ENCODE measurements at places on chromosomes 4 and X. TPM values are rescaled to one million over a fixed set of nuclear protein-coding genes. Genes with fewer than 3 reads are reported as not detected.
A peak's percentile ranks its signal among the peaks of the same experiment; 100 is the strongest.

DNA sequence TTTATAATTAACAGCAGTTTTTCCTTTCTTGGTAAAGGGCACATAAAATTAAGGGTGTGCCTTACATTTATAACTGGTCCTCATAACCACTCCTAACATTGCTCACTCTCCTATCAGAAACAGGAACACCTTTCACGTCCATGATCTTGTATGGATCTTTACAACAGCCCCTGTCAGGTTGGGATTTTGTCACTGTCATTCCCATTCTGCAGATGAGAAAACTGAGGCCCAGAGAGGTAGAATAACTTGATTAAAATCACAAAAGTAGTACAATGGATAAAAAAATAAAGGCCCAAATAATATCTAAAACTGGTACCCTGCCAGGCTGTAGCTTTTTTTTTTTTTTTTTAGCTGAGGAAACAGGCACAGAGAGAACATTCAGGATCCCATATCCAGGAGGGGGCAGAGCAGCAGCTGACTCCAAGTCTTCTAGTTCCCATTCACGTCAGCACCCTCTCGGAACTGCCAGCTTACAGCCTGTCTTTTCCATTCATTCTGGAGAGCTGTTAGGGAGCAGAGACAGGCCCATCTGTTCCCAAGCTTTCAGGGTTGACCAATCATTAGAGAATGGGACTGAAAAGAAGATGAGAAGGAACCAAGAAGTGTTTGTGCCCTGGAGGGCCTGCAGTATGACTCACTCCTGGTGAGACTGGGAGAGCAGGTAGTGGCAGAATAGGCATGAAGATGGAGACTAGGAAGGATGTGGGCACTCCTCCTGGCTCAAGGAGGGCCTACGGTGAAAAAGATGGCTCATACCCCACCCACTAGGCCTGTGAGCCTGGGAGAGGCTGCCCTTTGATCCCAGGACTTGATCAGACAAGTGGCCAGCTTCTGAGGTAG, 7.3 kb downstream of the SUV39H1 start:
- no peak overlapping the region for H3K4me3 ChIP-seq
- H3K36me3 ChIP-seq: peaks cover 47% of the 10 kb centered on the region
- DNase-seq: no peak
- peaks cover 10% of the 10 kb centered on the region for H3K4me1 ChIP-seq
- H3K27me3 ChIP-seq: no peaks in the 10 kb centered on the region

DNA sequence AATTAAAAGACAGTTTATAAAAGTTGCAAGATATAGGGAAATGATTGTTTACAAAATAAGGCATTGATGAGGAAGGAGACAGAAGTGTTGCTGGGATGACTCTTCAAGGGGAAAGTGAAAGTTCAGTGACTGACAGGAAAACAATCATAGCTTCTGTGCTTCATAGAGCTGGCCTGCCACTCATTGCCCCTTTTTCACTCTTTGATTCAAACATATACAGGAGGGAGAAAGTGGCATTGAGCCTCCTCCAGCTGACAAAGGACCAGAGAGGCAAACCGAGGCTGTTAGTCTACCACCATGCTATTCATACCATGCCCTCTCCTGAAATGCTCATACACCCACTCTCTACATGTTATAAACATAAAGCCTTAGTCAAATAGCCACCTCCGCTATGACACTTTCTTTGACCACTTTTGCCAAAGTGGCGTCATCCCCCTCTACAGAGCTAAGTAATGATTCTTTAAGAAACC, 79.2 kb upstream of the ATOH1 start:
- DNase-seq: no peak
- no peaks in the 10 kb centered on the region for H3K27me3 ChIP-seq
- H3K27ac ChIP-seq: no peak overlapping the region
- no peak overlapping the region for H3K4me3 ChIP-seq
- H3K4me1 ChIP-seq: no peaks in the 10 kb centered on the region

- peak; percentile 14 for DNase-seq
- H3K27me3 ChIP-seq: peaks cover 7% of the 10 kb centered on the region
- H3K27ac ChIP-seq: no peak overlapping the region
- no peak overlapping the region for H3K4me3 ChIP-seq
Observed at GRCh38 chr4:7415927-7416686, 18.6 kb downstream of the PSAPL1 start.

- DNase-seq: no peak
- H3K4me1 ChIP-seq: peaks cover 70% of the 10 kb centered on the region
- no peaks in the 10 kb centered on the region for H3K27me3 ChIP-seq
- no peaks in the 10 kb centered on the region for H3K36me3 ChIP-seq
- peak overlapping the region; percentile 53 for H3K27ac ChIP-seq
Observed at GRCh38 chrX:154800478-154801210, 4.6 kb downstream of the MPP1 start.

- H3K27ac ChIP-seq: no peak overlapping the region
- no peaks in the 10 kb centered on the region for H3K27me3 ChIP-seq
- H3K36me3 ChIP-seq: peaks cover 86% of the 10 kb centered on the region
Observed at GRCh38 chr4:3221996-3222395, 27.0 kb upstream of the MSANTD1 start.

GRCh38 chrX:40096395-40097091, 1.2 kb downstream of the BCOR start:
- peaks cover 13% of the 10 kb centered on the region for H3K4me1 ChIP-seq
- peak overlapping the region; percentile 93 for H3K4me3 ChIP-seq
- no peaks in the 10 kb centered on the region for H3K27me3 ChIP-seq
- DNase-seq: peak; percentile 66
- H3K36me3 ChIP-seq: no peaks in the 10 kb centered on the region
- H3K27ac ChIP-seq: peak overlapping the region; percentile 86

DNA sequence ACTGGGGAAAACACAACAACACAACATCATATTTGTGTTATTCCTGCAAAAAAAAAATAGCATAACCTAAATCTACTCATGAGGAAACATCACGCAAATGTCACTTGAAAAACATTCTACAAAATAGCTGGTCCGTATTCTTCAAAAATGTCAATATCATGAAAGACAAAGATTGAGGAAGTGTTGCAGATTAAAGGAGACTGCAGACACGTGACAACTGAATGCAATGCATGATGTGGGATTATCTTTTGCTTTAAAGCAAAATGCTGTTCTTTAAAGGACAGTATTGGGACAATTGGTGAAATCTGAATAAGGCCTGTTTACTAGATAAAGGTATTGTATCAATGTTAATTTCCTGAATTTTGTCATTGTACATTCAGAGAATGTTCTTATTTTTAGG, 157.7 kb downstream of the SMIM20 start:
- no peaks in the 10 kb centered on the region for H3K4me1 ChIP-seq
- no peak for DNase-seq
- no peak overlapping the region for H3K27ac ChIP-seq
- H3K36me3 ChIP-seq: no peaks in the 10 kb centered on the region
- no peak overlapping the region for H3K4me3 ChIP-seq

GRCh38 chr4:165677081-165677480, 196.0 kb upstream of the TLL1 start:
- H3K4me1 ChIP-seq: no peaks in the 10 kb centered on the region
- no peaks in the 10 kb centered on the region for H3K27me3 ChIP-seq
- no peak for DNase-seq
- no peaks in the 10 kb centered on the region for H3K36me3 ChIP-seq

DNA sequence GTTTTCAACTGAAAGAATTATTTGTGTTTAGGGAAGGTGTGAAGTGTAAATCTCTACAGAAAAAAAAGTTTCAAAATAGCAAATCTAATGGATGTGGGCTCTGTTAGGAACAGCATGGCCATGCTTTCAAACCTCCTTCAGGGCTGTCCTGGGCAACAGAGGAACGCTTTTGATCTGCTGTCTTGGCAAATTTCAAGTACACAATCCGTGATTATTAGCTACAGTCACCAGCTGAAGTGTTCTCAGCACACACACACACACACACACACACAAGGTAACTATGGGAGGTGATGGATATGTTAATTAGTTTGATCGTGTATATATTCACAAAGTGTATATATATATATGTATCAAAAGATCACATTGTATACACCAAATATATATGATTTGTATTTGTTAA, 40.5 kb upstream of the HELT start:
- DNase-seq: no peak
- no peak overlapping the region for H3K4me3 ChIP-seq
- H3K36me3 ChIP-seq: no peaks in the 10 kb centered on the region
- no peaks in the 10 kb centered on the region for H3K4me1 ChIP-seq
- H3K27ac ChIP-seq: no peak overlapping the region

DNA sequence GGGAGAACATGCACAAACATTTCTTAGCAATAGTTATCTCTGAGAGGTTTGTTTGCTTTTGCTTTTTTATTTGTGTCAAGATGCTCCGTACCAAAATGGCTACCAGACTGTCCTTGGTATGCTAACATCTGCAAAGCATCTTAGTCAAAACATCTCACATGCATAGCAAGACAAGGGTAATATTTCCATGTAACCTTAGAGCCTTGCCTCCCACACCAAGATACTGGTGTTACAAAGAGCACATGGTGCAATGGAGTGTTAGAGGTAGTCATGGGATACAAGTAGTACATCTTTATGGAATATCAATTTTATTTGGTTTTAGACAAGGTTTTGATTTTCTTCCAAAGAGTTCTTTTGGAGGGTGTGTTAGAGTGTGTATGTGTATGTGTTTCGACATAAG, 109.7 kb downstream of the NR3C2 start:
- H3K4me3 ChIP-seq: no peak overlapping the region
- DNase-seq: no peak
- no peak overlapping the region for H3K27ac ChIP-seq
- peaks cover 24% of the 10 kb centered on the region for H3K4me1 ChIP-seq
- no peaks in the 10 kb centered on the region for H3K27me3 ChIP-seq

DNA sequence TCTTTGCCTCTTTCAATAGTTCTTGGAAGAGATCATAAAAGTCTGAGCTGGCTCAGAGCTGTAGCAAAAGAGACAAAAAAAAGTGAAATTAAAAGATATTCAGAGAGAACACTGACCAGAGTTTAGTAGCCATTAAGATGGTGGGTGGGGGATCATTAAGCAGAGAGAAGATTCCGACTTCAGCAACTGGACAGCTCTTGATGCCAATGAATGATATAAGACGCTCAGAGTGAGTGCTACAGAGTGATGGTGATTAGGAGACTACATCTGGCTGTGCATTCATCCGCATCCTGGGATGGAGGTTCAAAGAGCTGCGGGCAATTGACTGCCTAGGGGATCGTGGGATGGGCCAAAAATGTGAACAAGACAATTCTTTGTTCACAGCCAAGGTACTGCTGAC, 178.5 kb downstream of the PACRGL start:
- DNase-seq: no peak
- H3K4me3 ChIP-seq: no peak overlapping the region
- H3K27ac ChIP-seq: no peak overlapping the region
- no peaks in the 10 kb centered on the region for H3K27me3 ChIP-seq
- H3K36me3 ChIP-seq: no peaks in the 10 kb centered on the region
- H3K4me1 ChIP-seq: no peaks in the 10 kb centered on the region

DNA sequence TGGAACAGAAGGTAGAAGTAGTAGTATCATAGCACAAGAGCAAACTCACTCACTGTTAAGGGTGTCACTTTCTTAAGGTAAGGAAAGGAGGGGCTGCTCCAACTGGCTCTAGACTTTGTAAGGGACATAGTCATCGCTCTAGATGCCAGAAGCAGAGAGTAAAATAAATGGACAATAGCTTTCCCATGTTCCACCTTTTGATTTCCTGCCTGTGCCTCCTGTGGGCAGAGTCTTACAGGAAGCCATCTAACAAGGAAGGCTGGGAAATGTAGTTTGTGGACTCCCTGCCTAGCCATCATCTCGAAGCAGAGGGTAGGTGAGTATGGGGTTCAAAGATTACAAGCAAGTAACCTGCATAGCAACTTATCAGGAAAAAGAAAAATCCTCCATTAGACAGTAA, 1.7 kb upstream of the METTL14 start:
- H3K27ac ChIP-seq: no peak overlapping the region
- H3K27me3 ChIP-seq: no peaks in the 10 kb centered on the region
- DNase-seq: no peak
- peak overlapping the region; percentile 15 for H3K4me3 ChIP-seq

DNA sequence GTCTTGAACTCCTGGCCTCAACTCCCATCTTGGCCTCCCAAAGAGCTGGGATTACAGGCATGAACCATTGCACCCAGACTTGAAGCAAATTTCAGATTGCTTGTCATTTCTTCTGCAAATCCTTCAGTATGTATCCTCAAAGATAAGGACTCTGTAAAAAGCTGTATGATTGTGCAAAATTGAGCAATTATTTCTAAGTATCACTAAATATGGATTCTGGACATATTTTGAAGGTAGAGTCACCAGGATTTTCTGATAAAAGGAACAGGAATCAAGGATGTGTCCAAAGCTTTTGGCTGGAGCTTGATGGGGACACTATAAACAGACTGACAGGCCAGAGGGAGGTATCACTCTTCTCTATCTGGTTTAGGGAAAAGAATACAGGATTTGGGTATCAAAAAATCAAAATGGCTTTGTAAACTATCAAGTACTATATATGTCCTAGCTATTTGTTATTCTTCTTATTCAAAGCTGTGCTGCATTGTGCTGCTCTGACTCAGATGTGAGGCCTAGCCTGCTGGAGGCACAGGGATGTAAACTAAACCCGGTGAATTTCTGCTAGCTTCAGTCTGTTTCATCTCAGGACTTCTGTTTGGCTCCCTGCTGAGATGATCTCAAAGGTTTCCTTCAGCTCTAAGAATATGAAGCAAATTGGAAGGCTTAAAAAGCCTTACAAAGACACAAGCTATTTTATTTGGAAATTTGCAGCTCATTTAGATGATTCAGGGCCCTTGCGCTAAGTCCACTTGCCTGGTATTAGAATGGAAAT, 8.3 kb downstream of the RPS4X start:
- no peaks in the 10 kb centered on the region for H3K27me3 ChIP-seq
- H3K4me3 ChIP-seq: no peak overlapping the region
- no peak for DNase-seq
- peaks cover 53% of the 10 kb centered on the region for H3K36me3 ChIP-seq
- H3K4me1 ChIP-seq: peaks cover 10% of the 10 kb centered on the region

DNA sequence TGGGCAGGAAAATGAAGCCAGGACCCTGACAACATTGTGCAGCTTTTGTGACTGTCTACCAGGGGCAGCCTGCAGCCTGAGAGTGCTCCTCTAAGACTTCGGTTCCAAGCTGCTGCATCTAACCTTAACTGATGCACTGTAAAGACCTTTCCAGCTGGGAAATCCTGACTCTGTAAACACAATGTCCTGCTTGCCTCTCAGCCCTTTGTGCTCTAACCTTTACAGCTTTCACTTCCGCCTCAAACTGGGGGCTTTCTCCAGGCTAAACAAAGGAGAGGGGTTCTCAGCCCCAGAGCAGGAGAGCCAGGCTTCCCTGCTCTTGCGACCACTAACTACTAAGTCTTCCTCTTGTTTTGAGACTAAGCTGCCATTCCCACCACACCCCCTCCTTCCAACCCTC, 19.3 kb upstream of the RASL11B start:
- peaks cover 8% of the 10 kb centered on the region for H3K27me3 ChIP-seq
- no peak overlapping the region for H3K27ac ChIP-seq
- no peaks in the 10 kb centered on the region for H3K4me1 ChIP-seq

Gene MTCP1
- 23.2 TPM for total RNA-seq

Gene TIGD4
- total RNA-seq: 0.47 TPM

Gene VSIG4
- 0.60 TPM for total RNA-seq

Gene C1QTNF7
- total RNA-seq: not detected

Gene KLB
- 0.05 TPM for total RNA-seq

Gene RNF150
- not detected for total RNA-seq

Gene AMBN
- not detected for total RNA-seq

Measured in naive thymus-derived CD8-positive, alpha-beta T cell (primary cell).